SK-N-DZ (cell line): ENCODE measurements at places on chromosomes 6 and 20.

GRCh38 chr6:44933108-44933507 is 395.0 kb upstream of the RUNX2 start:
- no peak for DNase-seq

DNA sequence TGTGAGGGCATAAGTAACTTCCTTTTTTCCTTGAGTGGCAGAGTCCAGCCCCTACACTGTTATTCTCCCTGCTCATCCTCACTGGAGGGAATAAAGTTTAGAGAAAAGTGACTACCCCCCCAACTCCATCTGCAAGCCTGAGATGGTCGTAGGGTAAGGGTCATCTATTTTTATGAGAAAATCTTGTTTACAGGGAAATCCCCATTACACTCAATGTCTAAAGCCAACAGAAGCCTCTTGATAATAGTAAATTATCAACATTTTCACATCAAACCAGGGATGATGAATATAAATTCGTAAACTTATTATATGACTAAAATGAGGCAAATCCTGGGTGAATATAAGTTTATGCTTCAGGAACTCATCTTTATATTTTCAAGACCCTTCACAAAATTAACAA is 174.0 kb upstream of the KCNK16 start:
- DNase-seq, result no peak

- DNase-seq, result no peak
These were observed 174.1 kb upstream of the PTPRK start for GRCh38 chr6:128694303-128695009.

DNA sequence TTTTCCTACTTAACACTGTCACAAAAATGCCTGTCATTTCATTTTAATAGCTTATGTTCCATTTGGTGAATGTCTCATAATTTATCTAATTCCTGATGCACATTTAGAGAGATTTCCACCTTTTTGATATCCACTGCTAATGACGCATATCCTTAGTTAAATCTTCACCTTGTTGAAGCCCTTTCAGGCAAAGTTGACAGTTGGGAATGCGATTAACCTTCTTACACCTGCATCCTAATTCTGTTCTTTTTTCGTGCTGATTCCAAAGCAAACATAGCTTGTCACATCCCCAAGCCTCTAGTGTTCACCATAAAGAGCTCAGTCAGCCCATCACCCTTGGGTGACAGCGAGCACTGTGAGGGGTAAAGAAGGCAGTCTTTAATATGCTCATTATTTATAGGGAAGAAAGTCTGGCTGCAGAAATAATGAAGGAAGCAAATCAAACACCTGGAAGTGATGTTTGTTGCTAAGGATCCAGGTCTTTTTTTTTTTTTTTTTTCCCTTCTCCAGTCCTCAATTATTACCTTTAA is 205.6 kb downstream of the DTNBP1 start:
- no peak for DNase-seq

GRCh38 chr6:35160642-35161041 is 19.5 kb upstream of the TCP11 start:
- DNase-seq, result no peak

DNA sequence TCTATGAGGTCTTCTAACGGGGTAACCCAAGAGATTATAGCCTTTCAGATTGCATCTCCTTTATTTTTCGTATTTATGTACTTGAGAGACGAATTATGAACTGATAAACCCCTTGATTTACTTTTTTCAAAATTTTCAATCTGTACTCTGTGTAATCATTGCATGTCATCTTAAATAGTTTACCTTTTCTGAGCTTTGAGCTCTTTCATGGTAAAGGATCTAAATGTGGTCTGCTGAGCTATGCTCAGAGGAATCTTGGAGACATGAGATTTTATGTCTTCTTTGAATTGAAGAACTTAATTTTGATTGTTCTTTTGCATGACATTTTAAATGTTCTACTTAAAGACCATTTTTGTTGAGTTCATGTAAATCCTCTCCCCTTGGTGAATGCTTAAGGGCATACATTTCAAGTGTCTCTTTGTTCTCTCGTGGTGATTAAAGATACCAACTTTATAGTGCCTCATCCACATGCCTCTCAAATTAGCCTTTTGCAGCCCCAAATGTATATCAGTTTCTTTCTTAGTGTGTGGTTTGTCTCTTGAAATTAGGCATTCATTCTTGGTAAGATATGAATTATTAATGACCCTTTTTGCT is 116.3 kb upstream of the SCGN start:
- DNase-seq, result no peak

DNA sequence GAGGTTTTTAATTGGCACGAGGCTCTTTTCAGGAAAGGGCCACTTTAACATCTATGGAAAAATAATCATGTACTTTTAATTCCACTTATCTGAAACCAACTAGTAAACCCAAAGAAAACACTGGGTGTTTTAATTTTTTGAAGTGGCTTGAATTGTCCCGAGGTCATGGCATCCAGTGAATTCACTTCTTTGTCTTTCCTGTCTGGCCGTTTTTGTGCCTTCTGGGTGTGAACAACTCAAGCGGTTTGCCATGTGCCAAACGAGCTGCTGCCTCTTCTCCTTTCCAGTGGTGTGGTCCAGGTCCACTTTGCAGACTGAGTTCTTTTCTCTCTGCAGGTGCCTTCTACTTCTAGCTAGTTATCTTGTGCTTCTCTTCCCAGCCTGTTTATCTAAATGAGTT is 117.5 kb downstream of the PLCB4 start:
- DNase-seq, result no peak

GRCh38 chr6:156883497-156884252 is 106.5 kb downstream of the ARID1B start:
- DNase-seq, result no peak

- no peak for DNase-seq
These were observed 15.2 kb downstream of the DNMT3B start for GRCh38 chr20:32777177-32777956.

DNA sequence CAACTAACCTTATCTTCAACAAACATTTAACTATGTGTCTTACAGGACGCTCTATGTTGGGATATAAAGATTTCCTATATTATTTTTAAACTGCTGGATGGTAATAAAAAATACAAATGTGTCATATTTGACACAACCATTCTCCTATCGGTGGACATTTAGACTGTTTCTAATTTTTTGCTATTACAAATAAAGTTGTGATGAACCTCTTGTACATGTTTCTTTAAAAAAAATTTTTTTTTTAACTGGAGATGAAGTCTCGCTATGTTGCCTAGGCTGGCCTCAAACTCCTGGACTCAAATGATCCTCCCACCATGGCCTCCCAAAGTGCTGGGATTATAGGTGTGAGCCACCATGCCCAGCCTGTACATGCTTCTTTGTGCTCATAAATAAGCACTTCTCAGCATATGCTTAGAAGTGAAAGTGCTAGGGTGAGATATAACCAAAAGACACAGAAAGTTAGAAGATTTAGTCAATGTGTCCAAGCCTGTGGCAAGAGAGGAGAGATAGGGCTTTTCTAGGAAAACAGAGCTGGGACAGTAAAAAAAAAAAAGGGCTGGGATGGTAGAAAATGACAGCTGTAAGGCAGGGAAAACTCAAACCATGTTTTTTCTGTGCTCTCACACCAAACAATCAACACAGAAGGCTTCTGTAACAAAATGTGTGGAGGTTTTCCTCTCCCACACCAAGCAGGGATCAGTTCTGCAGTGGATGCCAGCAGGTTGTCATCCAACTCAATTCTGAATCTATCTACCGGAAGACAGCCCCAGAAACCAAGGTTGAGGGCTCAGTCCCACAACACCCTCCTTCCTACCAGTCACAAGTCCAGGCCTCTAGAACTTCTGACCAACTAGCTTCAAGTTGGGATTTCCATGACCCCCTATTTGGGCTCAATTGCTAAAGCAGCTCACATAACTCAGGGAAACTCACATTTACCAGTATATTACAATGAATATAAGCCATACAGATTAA is 70.0 kb upstream of the SMIM29 start:
- DNase-seq, result no peak

- no peak for DNase-seq
These were observed 32.4 kb upstream of the ADTRP start for GRCh38 chr6:11810854-11811643.

- DNase-seq, result no peak
These were observed 110.1 kb downstream of the GPR63 start for GRCh38 chr6:96727144-96727543.

DNA sequence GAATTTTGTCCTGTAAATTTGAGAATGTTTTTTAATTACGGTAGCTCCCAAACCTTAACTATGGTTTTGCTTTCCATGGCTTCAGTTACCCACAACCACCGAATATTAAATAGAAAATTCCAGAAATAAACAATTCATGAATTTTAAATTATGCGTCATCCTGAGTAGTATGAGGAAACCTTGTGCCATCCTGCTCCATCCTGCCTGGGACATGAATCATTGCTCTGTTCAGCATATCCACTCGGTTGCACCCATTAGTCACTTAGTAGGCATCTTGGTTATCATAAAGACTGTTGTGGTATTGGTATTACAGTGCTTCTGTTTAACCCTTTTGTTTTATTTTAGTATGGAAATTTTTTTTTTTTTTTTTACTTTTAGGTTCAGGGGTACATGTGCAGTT is 39.7 kb downstream of the KCNS1 start:
- no peak for DNase-seq

DNA sequence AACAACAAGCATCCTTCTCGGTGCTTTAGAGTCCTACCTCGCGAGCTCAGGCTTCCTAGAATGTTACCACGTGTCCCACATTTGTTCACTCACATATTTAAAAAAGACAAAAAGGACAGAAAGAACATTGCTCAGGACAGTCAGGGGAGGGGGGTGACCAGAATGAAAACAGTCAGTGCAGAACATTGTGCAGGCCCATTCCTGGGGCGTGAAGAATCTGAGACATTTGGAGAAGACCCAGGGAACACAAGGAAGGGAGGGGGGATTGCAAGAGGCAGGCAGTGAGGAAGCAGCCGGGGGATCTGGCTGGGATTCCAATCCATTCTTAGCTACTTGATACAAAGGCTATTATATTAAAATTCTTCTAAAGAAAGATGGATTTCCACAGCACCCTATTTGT is 270.4 kb upstream of the CITED2 start:
- no peak for DNase-seq

- DNase-seq, result no peak
These were observed 501.4 kb downstream of the BCKDHB start for GRCh38 chr6:80607811-80608391.
